ENCODE measurements at places on chromosomes 5 and 9.
A peak's percentile ranks its signal among the peaks of the same experiment; 100 is the strongest.

- DNase-seq, result no peak
Measured at GRCh38 chr9:116366241-116366640, 212.7 kb downstream of the PAPPA start.

DNA sequence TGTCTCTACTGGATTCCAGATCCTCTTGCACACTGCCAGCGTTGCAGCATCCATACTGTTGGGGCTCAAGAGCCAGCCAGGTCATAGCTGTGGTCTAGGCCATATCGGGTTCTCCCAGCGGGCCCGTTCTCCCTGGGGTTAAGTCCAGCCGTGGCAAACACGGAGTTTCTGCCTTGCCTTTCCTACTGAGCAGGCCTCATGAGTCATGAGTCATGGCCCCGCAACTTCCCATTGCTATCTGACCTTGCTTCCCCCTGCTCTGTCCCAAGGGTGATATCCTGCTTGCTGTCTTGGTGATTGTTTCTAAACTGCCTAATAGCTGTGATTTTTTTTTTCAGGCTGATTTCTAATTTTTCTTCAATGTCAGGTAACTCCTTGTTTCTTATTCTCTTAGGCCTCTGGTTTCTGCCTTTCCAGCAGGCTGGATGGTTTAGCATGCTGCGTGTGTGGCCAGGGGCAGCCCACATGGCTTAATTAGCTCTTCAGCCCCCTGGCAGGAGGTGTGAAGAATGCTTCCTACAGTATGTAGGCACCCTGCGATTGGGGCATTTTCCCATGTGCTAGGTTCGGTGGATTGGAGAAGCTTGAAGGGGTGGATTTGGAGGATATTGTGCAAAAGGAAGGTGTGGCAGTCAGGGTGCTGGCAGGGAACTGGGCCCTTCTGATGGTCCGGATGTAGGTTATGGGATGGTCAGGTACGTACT is 18.7 kb downstream of the DAPK1 start:
- no peak for DNase-seq

GRCh38 chr9:34581318-34581717 is 8.2 kb downstream of the CNTFR start:
- DNase-seq, result no peak

DNA sequence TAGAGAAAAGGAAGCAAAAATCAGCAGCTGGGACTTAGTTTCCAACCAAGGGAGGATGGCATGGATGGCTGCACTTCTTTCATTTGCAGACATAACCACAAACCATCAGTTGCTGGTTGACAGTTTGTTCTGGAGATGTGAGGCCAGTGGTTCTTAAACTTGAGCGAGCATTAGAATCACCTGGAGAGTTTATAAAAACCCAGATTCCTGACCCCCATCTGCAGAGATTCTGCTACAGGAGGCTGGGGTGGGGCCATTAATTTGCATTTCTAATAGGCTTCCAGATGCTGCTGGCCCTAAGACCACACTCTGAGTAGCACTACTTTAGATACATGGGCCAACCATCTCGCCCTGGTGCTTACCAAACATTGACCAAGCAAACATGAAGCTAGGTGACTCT is 60.8 kb downstream of the MARCHF3 start:
- DNase-seq, result no peak

- DNase-seq, result no peak
Measured at GRCh38 chr5:127963233-127963632, 120.3 kb upstream of the SLC12A2 start.

- no peak for DNase-seq
Measured at GRCh38 chr5:59091965-59092364, 509.1 kb downstream of the RAB3C start.

DNA sequence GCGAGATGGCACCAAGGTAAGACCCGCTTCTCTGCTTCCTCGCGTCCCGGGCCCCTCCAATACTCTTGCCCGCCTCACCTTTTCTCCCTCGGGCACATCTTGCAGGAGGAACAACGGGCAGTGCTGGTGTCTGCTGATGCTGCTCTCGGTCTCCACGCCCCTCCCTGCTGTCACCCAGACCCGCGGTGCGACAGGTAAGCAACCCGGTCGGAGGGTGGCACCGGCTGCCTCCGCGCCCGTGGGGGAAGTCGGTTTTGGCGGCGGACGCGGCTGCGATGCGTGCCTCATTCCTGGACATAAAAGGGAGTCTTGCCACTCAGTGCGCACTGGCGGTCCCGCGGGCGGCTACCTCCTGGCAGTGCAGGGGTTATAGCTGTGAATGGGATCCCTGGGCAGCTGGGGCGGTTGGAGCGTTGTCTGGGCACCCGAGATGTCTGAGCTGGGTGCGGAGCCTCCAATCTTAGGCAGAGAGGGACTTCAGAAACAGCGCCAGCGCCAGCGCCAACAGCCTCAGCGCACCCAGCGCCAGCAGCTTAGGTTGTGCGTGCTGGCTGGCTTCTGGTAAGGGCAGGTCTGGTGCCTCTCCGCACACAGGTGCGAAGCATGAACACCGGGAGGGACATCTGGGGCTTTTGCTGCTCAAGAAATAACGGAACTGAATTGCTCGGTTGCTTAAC is 488 bp downstream of the COL15A1 start:
- DNase-seq, result no peak

DNA sequence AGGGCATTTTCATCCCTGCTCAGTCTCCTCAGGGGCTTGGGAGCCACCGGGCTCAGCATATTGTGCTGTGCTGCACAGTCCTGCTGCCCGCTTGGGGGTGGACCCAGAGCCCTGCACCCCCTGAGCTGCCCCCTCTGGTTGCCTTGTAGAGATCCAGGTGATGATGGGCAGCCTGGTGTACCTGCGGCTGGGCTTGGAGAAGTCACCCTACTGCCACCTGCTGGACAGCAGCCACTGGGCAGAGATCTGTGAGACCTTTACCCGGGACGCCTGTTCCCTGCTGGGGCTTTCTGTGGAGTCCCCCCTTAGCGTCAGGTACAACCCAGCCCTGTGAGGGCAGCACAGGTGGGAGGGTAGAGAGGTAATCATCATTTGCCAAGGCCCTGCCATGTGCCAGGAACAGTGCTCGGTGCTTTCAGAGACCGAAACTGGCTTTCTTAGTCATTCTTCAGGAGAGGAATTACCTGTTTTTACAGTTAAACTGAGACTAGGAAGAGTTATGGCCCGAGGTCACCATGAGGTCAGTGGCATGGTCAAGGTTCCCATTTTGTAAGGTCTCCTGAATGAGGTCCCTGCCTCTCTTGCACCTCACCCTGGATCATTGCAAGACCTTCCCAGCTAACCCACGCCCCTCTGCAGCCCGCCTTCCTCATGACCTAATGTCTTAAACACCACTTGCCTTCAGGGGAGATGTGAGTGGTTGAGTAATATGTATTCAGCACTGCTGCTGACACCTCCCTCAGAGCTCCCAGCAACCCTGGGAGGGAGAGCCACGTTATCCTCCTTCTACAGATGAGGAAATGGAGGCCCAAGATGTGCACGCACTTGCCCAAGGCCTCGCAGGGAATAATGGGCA is 7.5 kb downstream of the NHP2 start:
- peak; percentile 74 for DNase-seq

DNA sequence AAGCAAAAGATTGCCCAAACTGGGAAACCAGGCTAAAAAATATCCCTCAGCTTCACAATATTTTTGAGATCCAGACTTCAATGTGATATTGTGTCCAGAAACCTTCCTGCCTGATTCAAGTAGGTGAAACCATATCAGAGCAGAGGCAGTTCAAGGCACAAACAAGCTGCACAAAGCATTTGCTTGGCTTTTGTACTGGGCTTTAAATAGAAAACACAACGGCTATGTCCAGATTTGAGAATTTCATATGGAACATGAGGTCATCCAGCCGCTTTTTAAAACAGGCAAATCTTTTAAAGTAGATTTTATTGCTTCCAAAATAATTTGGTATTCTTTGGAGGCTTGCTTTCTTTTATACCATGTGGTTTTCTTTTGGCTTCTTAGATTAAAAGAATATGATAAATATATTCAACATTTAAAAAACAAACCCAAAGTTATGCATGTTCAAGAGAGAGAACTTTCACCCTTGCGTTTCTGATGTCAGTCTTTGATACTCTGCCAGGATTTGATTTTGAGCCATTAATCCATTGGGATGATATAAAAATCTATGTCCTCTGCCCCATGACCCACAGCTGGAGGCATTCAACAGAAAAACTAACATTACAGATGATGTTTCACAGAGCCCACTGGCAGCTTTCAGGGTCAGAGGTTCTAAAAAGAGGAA is 29.0 kb upstream of the CCDC112 start:
- no peak for DNase-seq

DNA sequence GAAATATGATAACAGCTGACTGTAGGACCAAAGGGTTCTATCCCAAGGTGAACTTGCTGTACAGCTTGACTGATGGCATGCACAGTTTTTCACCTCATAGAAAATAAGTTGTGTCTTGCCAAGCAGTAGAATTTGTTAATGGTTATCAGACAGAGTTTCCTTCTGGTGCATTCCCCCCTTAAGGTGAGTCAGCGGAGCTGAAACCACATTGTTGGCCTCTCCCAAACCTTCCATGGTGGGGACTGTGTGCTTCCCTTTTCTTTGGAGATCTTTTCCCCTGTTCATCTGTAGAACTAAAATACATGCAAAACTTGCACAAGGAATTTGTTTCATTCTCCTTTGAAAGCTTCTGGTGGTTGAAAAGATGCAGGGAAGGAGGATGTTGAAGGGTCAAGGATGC is 179.8 kb downstream of the FGF1 start:
- no peak for DNase-seq

DNA sequence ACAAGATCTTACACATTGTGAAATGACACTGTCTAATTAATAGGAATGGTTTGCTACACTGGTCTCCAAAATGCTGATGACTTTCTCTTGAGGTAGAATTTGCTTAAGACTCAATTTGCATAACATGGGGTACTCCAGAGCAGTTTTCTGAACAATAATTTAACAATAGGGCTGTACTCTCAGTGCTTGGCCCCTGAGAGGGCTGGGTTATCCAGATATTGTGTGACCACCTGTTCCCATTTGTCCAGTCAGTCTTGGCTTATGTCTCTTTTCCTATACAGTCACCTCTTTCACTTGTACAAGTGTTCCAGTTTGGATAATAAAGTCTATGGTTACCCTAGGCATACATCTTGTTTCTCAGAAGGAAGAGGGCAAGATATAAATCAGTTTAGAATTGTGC is 17.9 kb downstream of the ZSWIM6 start:
- no peak for DNase-seq

DNA sequence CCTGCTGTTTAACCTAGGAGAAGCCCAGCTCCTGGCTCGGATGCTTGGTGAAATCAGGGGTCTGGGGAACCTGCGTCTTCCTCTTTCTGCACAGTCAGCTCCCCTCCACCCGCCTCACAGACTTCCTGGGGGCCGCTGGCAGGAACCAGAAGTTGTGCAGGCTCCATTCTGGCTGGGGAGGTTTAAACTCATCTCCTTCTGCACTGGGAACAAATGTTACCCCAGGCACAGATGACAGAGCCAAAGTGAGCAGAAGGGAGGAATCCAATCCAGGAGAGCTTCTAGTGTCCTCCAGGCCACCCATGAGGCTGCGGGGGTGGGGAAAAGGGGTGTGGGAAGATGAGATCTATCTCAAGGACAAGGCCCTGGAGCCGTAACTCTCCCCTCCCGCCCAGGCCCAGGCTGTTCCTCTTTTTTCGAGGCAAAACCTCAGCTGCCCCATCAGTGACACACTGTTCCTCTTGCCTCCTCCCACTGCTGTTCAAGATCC is 31.2 kb downstream of the KCNMB1 start:
- no peak for DNase-seq

DNA sequence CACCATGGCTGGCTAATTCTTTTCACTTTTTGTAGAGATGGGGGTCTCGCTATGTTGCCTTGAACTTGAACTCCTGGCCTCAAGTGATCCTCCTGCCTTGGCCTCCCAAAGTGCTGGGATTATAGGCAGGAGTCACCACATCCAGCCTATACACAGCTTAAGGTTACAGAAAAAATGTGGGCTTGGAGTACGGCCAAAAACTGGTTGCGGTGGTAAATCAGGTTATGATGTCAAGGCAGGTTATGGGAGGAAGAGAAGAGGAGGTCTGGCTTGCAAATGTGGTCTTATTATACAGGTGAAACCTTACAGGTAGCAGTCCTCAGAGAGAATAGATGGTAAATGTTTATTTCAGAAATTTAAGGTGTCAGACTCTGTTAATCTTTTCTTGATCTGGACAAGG is 30.7 kb upstream of the SYK start:
- DNase-seq, result no peak

GRCh38 chr5:158234323-158235158 is 375.6 kb upstream of the CLINT1 start:
- no peak for DNase-seq

- DNase-seq, result no peak
Measured at GRCh38 chr9:129109537-129109903, 1.1 kb downstream of the CRAT start.

DNA sequence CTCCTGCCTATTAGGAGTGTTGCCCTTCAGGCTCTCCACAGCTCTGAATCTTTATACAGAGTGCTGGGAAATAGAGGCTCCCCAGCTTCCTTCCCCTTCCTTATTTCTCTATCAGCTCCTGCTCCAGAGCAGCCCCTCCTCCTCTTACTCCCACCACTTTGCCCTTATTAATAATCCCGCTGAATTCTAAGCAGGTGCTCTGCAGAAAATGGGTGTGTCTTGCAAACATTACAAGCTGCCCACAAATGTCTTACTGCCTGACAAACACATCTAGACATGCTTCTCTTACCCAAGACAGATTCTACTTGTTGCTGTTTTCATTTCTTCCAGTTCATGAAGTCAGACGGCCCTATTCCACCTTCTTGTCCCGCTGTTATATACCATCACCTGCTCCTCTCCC is 6.4 kb downstream of the PHF24 start:
- DNase-seq, result no peak

DNA sequence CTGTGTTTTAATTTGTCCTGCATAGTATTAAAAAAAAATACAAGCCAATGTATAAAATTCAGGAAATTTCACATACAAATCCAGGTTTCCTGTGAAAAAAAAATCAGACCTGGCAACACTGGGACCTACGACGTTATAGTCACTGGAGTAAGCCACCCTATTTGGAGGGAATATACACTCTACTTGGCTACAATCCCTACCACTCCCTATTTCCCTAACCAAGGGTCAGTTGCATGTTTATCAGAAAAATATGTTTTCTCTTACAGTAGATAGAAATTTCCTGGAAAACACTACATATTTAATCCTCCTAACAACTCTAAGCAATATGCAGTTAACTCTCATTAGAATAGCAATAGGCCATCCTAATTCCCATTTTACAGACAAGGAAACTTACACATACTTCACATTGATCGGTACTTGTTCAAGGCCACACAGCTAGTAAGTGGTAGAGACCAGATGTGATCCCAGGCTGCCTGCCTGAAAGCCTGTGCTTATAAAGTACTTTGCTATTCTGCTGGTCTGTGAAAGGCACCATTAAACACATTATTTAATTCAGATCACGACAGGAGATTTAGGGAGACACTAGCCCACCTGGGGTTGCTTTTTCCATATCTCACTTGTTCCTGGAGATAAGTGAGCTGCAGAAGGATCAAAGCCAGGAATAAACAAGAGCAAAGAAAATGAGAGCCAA is 70.8 kb downstream of the MFAP3 start:
- no peak for DNase-seq
